Kidney (tissue), 22 donors: ENCODE measurements at places on chromosomes 5 and 9.

DNA sequence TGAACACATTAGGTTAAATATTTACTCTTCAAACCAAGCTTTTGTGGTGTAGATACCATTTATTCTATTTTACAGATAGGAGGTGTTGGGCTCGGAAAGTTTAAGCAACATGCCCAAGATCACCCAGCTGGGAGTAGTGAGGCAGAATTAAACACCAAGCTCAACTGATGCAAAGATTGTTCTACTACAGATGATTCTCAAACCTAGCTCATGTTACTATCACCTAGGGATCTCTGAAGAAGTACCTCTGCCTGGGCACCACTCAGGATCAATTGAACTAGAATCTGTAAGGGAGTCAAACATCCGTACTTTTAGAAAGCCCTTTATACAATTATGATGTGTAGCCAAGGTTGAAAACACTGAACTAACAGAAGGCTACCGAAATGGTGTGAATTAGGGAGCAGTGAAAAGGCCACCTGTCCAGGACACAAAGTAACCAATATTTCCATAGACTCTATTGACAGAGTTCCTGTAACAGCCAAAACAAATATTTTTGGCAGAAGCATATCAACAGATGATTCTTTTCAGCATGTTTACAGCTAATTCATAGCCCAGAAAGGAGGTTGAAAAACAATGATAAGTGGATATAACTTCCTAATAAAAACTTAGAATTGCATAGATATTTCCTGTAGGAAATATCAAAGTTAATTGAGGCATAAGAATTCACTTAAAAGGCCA is 158.5 kb upstream of the PTGER4 start:
- DNase-seq, result no peak

DNA sequence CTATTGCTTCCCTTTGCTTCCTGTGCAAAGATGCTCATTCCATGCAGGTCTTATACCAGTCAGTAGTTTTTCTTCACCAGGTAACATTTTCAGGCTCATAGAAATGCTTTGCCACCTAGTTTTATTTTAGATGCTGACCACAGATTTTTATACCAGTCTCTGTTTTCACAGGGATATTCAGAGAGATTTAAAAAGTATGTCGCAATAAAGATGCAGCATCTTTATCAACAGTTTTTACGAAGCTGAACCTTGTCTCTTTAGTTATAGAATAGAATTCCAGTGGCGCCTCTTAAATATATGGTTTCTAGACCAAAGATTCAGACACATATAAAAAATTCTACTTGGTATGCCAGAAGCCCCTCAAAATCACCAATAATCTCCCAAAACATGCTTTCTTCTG is 155.7 kb upstream of the PCSK5 start:
- DNase-seq, result no peak

DNA sequence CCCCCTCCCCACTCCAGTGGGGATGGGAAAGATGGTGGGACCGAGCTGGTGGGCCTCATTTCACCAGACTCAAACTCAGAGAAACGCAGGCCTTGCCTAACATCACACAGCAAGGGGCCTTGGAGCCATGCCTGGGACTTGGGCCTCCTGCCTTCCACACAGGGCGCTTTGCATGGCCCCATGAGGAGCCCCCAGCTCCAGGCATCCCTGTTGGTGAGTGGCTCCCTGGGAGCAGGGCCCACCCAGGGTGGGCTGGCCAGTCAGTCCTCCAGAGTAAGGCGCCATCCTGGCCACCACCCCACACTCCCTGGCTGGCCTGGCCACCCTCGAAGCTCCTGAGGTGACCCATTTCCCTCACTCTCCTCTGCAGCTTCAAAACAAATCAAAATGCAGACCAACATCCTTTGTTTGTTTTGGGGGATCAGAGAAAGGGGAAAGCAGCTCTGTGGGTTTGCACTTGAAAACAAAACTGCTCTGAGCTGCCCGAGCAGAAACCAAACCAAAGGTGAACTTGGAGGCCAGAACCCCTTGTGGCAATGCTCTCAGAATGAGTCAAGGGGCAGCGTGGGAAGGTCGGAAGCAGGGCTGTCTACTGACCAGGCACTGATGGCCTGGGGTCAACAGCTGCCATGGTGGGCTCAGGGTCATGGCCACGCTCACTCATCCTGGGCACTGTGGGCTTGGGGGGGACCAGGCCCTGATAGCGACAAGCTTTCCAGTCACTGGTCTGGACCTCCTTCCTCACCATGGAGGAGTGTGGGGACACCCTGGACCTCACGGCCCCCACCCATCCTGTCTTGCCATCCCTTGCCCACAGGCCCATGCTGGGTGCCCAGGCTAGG is 37.0 kb upstream of the VDAC1 start:
- DNase-seq, result no peak

DNA sequence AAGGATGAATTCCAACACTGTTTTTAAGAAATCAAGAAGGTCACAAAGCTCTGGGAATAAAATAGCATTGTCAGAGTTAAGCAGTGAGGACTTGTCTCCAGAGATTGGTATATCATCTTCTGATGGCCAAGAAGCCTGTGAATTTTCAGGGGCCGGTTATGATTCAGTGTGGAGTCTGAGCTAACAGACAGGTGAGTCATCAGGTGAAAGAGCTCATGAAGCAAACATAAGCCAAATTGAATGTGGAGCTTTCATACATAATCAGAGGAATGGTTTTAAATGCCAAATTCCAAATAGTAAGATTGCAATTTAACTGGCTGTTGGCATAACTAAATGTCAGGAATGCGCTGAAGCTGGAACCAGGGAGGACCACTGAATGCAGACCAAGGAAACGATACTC is 494.2 kb downstream of the MTRR start:
- DNase-seq, result no peak

DNA sequence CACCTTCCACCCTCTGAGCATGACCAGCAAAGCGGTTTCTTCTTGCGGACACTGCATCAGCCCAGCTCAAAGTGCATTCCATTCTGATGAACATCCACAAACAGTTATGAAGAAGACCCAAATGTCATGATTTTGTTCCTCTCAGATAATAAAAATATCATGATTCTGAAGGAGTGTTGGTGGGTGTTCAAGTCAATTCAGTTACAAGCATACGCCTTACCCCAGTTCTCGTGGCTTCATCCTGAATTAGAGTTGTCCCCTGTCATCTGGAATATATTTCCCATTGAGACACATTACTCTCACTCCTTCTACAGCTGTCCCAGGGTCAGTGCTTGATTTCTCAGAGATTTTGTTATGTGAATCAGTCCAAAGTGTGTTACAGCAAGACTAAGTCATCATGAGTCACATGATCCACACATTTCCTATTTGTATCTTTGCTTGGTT is 325.4 kb downstream of the RFX3 start:
- no peak for DNase-seq

DNA sequence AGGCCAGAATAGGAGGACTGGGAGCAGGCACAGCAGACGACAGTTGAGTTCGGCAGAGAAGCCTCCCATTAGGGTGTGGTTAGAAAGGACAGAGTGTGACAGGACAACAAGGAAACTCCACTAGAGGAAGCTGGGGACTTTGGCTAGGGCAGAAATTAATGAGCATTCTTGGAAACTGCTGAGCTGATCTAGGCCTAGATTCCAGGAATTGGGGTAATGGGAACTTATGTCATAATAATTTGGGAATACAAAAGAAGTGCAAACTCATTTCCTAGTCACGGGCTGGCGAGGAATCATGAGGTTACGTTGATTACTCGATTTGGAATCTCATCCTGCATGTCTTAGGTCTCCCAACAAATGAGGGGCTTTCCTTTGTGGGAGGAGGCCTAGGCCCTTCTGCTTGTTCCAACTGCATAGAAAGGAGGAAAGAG is 144.6 kb upstream of the RPS23 start:
- no peak for DNase-seq

GRCh38 chr9:123616707-123617106 is 260.7 kb downstream of the CRB2 start:
- DNase-seq, result no peak

DNA sequence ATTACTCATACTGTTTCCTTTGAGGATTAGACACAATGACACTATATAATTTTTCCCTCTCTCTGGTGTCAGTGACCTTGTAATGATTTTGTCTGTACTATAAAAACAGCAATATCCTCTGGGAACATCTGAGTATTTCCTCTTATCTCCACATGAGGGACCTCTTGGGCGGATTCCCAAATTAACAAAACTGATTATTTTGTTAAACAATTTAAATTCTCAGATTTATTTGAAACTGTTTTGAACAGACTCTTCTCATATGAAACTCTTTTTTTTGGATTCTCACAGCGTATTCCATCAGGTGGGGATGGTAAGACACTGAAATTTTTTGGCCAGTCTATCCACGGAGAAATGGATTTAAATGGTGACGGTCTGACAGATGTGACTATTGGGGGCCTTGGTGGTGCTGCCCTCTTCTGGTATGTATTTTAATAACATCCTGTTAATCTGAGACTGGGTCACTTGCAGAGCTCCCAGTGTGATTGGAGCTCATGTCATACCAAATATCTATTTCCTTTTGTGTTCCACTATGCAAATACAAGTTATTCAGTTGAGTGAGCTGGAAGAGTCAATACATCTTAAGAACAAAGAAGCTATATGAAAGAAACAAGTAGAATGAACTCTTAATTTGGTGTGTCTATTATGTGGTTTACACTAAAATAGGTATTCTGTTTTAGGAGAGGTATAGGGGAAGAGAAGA is 73.8 kb upstream of the ITGA2 start:
- DNase-seq, result peak; percentile 85

DNA sequence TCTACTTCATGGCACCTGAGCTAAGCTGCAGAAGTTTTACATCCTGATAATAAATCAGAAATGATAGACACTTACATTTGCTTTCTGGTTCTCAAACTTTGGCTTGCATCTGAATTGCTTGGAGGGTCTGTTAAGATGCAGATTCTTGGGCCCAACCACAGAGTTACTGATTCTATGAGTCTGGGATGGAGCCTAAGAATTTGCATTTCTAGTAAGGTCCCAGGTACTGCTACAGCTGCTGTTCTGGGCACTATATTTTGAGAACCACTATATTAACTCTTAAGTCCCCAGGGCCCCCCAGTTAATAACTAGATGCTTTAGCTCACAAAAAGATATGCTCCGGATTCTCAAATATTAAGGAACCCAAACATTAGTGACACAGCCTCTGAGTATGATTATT is 69.8 kb upstream of the DAB2 start:
- no peak for DNase-seq

DNA sequence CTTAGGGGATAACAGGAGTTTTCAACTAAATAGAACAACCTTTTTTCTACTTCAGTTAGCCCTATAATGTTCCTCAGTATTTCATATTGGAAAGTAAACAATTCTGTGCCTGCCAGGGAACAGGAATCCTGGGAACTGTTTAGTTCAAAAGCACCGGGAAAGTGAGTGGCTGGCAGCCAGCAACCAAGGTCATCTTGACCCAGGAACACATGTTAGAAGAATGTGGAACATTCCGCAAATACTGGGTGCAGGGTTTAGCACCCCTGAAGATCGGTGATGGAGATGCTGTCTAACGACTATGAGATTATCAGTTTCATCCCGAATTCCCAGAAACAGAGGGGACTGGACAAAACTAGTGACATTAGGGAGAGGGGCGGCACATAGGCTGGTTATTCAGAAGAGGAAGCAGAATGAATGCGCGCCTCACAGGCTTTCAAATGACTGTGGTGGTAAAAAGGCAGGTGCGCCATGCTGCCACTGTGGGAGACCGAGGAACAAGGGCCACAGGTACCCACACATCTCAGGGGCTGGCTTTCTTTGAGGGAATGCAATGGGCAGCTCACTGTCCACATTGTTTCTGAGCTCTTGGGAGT is 51.2 kb downstream of the IPPK start:
- peak; percentile 37 for DNase-seq

DNA sequence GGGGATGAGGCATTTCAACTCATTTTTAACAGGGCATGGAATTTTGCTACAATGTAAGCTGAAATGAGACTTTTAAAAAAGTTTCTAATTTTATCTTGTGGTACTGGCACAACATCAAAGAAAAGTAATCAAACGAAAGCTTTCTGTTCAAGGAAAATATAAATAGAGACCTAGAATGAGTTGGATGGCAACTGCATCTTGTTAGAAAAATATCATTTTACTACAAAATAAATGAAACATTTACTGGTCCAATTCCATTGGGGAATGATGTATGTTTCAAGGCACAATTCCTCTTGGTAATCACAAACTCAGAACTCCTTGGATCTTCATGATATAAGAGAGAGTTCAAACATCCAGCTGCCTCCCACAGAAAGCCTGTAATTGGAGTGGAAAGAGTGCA is 102.8 kb downstream of the HMHB1 start:
- peak; percentile 6 for DNase-seq

DNA sequence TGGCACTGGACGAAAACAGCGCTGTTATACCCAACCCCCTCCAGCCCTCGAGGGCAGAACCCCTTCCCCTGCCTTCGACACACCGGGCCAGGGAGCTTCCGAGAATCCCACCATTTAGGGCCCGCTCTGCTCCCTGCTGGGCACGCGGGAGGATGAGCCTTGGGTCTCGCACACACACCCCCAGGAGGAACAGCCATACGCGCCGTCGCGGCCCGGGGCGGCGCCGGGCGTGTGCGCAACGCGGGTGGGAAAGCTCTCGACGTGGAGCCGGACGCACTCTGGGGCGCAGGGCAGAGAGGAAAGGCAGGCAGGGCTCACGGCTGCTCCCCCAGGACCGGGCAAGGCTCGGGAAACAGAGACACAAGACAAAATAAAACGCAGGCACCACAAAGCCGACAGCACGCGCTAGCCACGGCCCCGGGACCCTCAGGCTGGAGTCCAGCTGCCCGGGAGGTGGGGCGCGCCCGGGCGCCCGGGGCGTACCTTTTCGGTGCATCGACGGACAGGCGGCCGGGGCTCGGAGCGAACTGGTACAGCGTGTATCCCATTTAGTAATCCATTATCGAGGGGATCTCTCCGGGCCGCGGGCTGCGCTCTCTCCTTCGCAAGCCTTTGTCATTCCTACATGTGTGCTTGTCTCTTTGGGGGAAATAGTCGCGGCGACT is 789 bp downstream of the SEMA6A start:
- DNase-seq, result peak; percentile 80

DNA sequence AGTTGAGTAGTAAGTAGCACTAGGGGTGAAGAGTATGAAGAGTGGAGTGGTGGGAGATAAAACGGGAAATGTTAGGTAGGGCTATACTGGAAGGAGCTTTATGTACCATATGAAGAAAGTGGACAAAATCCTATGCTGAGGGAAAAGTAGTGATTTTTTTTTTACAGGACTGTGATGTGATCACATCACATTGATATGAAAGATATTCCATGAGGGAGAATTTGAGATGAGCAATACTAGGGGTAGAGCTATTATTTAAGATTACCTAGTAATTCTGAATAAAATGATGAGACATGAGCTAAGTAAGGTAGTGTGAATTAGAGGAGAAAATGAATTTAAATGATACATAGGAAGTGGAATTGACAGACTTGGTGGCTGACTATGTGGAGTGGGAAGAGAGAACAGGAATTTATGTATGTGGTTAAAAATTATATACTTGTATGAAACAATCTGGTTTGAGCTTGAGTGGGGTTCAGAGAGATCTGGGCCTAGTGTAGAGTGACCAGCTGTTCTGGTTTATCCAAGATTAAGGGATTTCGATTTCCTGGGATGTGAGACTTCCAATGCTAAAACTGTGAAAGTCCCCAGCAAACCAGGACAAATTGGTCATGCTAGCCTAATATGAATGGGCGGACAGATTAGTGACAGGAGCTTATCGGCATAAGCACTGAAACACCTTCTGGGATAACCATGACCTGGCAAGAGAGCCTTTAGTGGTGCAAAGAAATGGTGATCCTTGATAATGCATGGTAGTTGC is 29.3 kb upstream of the STOM start:
- no peak for DNase-seq
